ENCODE measurements at places on chromosomes 1 and 21.

DNA sequence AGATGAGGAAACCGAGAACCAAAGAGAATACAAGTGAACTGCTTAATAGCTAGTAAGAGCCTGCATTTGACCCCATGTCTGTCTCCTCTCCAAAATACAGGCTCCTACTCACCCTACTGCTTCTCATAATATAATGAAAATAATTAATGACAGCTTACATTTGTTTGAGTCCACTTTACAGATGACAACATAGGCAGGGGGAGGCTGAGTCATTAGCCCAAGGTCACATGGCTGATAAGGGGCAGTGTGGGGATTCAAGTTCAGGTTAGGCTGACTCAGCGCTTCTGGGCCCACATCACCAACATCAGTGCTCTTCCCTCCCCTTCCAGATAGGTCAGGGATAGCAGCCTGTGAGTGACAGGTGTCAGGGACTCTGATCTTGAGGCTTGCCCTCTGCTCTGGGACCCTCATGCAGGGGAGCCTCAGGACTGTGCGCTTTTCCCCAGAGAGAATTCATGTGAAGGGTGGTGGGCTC lies 16.2 kb downstream of the AZIN2 start:
- no peak for DNase-seq

DNA sequence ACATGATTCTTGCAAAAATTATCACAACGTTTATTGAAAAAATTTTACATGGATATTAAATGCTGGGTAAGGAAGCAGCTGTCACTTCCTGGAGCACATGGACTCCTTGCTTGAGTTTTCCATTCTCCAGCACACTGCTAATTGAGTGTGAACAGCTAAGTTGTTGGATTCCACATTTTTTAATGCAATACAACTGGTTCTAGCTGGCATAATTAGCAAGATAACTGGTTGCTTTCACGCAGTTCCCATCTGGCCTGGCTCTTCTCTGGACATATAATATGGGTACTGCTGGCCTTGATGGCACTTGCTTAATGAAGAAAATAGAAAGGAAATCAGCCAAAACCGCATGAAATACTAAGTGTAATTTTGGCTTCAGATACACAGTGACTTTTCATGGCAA lies 26.6 kb downstream of the RGS21 start:
- no peak for DNase-seq

- no peak for DNase-seq
Measured at GRCh38 chr1:65112811-65113210, 35.2 kb upstream of the AK4 start.

DNA sequence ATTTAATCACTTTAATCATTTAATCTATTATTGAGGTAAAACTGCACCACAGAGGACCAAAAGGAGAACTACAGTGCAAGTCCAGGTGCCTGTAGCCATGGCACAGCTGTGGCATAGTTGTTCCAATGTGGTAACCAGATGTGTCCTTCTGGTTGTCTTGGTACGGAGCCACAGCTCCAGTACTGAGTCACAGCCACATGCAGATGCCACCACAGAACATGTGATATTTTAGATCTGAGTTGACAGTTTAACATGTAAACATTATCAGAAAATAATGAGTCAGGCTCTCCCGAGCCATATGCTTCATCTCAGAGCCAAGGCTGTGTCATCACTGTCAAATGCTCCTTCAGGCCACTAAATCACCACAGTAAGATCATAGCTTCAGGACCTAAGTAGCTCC lies 56.4 kb upstream of the RGS7 start:
- DNase-seq = no peak

- DNase-seq = no peak
Measured at GRCh38 chr1:158978730-158979129, 31.0 kb upstream of the IFI16 start.

GRCh38 chr1:88291611-88292354 lies 392.3 kb upstream of the PKN2 start:
- no peak for DNase-seq

DNA sequence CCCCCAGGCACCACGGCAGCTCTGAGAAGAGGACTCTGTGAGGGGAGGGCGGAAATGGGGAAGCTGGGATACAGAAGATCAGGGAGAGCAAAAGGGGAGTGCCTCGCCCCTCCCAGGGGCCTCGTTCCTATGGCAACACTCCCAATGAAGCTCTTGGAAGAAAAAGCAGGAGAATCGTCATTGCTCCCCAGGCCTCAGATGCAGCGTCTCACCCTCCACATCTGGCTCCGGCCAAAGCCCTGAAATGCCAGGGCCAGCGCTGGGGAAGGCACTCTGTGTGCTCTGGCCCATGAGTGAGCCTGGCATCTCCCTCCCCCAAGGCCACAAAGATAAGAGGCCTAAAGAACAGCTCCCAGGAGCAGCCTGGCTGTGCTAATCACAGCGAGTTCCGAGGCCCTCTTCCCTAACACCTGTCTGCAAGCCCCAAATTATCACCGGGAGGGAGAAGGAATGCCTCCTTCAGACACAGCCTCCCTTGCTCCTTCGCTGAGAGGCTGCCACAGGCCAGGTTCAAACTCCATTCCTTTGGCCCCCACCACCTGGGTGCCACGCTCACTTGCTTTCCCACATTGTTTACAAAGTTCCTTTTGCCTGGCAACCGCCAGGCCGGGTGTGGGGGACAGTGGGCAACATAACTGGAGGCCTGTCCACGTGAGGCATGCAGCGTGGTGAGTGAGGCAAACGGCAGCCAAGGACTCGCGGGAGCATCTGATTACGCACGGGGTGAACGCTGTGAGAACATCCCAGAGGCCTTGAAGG lies 27.8 kb downstream of the ECE1 start:
- no peak for DNase-seq

GRCh38 chr1:207298636-207299398 lies 22.7 kb upstream of the CD55 start:
- no peak for DNase-seq

GRCh38 chr1:35590476-35591040 lies 17.4 kb downstream of the TFAP2E start:
- no peak for DNase-seq

DNA sequence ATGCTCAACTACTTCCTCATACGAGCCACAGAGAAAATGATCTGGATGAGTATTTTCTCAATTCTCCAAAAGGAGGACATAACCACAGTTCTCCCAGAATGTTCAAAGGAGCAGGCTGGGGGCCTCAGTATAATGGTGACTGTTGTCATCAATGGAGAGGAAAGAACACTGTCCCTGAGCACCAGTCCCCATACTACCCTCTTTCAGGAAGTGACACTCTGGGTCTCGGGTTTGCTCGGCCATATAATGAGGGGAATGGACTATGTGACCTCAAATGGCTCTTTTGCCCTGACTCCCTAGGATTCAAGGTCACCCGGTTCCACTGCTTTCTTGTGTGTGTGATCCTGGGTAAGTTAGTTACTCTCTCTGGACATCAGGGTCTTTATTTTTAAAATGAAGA lies 22.8 kb downstream of the SLC9A1 start:
- DNase-seq = no peak

- peak; percentile 42 for DNase-seq
Measured at GRCh38 chr21:40733024-40733397, 113.9 kb downstream of the DSCAM start.

DNA sequence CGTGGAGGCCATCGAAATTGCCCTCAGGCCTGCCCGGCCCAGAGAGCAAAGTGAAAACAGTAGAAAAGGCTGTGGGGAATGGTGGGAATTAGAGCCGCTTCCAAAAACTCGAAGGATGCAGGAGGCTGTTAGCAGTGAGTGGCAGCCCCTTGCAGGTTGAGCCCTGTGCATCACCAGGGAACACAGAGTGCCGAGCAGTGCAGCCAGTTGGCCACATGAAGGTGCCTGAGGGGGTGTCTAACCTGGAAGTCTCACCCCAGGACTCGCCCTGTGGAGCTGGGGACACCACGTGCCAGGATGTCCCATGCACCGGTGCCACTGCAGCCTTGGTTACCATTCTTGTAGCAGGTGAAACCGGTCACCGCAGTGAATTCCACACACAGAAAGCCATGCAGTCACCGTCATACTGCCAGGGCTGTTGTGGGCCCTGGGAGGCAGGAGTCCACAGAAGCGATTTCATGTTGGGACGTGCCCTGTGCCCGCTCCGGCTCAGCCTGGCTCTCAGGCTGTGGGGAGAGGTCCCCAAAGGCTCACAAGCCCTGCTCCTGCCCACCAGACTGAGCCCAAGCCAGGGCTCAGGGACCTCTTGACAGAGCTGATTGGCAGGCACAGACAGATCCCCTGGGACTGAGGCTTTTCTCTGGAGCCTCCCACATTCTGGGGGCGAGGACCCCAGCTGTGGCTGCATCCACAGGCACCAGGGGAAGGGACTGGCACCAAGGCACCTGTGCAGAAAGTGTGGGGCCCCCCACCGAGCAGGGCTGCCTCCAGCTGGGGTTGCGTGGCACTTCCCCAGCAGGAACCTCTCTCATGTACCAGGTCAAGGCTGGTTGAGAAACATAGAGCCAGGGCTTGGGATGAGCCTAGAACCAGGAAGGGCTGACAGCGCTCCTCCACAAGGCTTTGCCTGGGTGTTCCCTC lies 16.7 kb upstream of the ACTRT2 start:
- no peak for DNase-seq

DNA sequence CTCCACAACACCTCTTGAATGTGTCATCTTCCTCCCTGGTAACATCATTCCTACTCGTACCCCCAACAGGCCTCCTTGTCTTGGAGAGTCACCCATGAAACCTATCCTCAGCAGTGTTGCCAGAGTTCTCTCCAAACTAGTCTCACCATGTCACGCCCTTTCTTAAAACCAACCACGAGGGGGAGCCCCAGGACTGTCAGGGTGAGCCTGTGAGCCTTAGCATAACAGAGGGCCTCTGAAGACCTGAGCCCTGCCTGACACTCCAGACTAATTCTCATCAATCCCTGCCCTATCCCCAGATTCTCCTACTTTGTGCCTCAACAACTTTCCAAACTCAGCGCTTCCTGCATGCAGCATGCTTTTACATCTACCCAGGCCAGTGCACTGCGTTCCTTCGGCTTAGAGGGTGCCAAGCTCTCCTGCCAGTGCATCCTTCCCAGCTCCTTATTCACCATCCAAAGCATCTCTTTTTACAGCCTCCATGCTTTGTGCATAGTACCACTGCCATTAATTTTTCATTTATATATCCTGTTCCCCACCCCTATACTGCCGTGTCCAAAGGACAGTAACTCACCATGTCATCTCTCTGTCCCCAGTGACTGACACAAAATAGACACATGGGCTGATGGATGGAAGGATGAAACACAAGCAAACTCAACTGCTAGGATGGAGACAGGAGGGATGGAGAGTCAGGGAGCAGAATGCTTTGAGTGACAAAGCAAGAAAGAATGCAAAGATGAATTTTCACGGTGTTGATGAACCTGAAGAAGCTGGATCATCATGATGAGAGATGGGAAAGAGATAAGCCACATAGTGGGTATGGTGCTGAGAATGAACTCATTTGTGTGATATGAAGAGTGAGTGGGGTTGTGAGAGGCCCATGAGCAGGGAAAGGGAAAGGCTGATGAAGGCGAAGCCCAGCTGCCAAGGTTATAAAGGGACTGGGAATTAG lies 34.0 kb downstream of the ZNF697 start:
- peak; percentile 17 for DNase-seq

- no peak for DNase-seq
Measured at GRCh38 chr1:234925440-234926263, 203.0 kb downstream of the TOMM20 start.

DNA sequence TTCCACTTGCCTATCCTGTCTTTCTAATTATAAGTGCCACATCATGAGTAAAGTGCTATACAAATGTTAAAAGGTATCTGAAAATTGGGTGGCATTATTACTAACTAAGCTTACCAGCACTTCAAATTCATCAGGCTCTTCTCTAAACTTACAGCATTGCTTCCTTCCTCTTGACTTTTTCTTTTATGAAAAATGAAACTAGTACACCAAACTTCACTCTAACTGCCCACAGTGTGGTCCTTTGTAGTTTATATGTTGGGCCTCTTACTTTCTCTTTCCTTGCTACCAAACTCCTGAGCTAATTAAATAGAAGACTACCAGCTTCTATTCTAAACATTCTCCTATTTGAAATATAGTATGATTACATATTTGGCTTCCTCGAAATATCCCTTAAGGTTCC lies 81.8 kb downstream of the NOTCH2 start:
- no peak for DNase-seq

DNA sequence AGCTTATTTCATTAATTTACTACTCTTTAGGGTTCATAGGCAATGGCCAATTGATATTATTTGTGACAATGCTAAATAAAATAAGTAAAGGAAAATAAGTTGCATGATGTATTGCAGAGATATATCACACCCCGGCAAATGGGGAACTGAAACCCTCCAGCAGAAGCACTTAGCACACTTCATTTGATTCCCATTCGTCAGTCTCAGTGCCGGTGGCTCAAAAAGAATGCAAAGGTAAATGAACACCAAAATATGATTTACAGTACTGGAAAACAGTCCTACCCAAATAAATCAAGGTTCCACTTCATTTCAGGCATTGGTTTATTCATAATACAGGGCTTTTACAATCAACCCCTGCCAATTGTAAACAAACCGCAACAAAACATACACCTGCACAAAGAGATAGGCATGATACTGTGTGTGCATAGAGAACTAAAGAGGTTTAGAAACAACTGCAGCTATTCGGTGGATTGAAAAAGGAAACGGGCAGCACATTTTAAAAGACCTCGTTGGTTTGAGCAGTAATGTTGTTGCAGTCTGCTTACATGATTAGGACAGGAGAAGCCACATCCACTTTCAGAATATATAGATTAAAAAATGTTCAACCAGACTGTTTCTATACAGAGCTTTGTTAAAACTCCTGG lies 1019.2 kb downstream of the TTLL7 start:
- peak; percentile 15 for DNase-seq

- DNase-seq = peak; percentile 80
Measured at GRCh38 chr1:183226963-183227362, 40.9 kb downstream of the LAMC2 start.

DNA sequence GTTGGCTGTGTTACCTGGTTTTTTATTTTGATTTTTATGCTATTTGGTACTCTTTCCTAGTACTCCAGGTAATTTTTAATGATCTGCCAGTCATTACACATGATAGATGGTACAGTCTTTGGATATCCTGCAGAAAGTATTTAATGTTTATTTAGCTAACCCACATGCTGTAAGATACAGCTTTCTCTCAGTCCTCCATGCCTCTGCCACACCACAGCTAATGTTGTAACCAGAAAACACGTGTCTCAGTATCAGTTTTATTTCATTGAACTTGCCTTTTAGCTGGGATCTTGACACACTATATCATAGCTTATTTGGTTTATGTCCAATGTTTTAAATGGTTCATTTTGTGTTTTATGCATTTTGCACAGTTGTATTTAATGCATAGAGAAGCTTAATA lies 1648.4 kb downstream of the KCNT2 start:
- DNase-seq = no peak

GRCh38 chr1:52249831-52250230 lies 107.9 kb downstream of the ZFYVE9 start:
- no peak for DNase-seq

- no peak for DNase-seq
Measured at GRCh38 chr1:244860078-244860477, 4.3 kb downstream of the HNRNPU start.
